ENCODE measurements at places on chromosomes 6 and 20. TPM values are rescaled to one million over a fixed set of nuclear protein-coding genes. Genes with fewer than 3 reads are reported as not detected.

DNA sequence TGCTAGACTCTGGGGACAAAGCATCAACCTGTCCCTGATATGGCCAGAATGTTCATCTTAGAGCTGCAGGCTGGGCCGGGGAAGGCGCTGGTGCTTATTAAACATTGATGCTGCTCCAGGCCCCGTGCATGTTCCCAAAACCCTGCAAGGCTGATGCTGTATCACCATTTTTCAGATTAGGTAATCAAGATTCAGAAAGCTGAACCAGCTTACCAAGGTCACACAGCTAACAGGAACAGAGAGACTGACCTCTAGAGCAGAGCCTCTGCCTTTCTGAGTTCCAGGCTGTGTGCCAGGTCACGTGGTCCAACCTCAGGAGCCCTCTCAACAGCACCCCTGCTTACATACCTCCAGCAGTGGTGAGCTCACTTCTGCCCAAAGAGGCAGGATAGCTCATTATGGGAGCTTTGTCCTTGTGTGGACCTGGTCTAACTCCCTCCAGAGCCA is 16.1 kb upstream of the VSTM2L start:
- no peak overlapping the region for H3K4me3 ChIP-seq
- no peaks in the 10 kb centered on the region for H3K27me3 ChIP-seq
- DNase-seq, result no peak
- H3K36me3 ChIP-seq, result no peaks in the 10 kb centered on the region

- no peak overlapping the region for H3K27ac ChIP-seq
- H3K27me3 ChIP-seq, result no peaks in the 10 kb centered on the region
- DNase-seq, result no peak
- no peak overlapping the region for H3K4me3 ChIP-seq
Measured at GRCh38 chr6:13655700-13656099, 40.6 kb downstream of the NOL7 start.

DNA sequence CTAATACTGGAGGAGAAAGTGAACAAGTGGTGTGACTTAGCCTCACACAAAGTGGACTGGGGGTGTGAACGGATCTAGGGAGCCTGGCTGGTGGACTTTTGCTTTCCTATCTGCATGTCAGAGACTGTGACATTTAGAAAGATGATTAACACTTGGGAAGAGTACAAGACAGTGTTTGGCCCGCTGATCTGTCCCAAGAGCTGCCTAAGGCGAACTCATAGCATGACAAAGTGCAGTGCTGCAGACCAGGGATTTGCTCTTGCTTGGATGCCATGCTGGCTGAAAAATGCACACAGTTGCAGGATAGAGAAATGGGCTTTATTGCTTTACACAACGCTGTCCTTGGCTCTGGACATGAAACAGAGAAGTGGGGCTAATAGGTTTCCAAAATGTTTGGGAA is 386.0 kb upstream of the MAN1A1 start:
- H3K36me3 ChIP-seq, result no peaks in the 10 kb centered on the region
- no peaks in the 10 kb centered on the region for H3K4me1 ChIP-seq
- no peaks in the 10 kb centered on the region for H3K27me3 ChIP-seq
- H3K4me3 ChIP-seq, result no peak overlapping the region
- no peak for DNase-seq
- no peak overlapping the region for H3K27ac ChIP-seq

GRCh38 chr6:141460743-141461484 is 671.8 kb upstream of the GJE1 start:
- H3K36me3 ChIP-seq, result no peaks in the 10 kb centered on the region
- DNase-seq, result no peak
- no peaks in the 10 kb centered on the region for H3K4me1 ChIP-seq
- no peak overlapping the region for H3K27ac ChIP-seq

- no peaks in the 10 kb centered on the region for H3K36me3 ChIP-seq
- H3K4me3 ChIP-seq, result no peak overlapping the region
- DNase-seq, result no peak
- no peak overlapping the region for H3K27ac ChIP-seq
Measured at GRCh38 chr6:131460614-131461000, 112.4 kb upstream of the ARG1 start.

Gene STX11
- total RNA-seq, result 29.5 TPM

Gene HCRTR2
- total RNA-seq, result not detected

Data from ascending aorta (tissue), 2 donors.